ENCODE measurements at places on chromosomes 2 and 18.
A peak's percentile ranks its signal among the peaks of the same experiment; 100 is the strongest.

DNA sequence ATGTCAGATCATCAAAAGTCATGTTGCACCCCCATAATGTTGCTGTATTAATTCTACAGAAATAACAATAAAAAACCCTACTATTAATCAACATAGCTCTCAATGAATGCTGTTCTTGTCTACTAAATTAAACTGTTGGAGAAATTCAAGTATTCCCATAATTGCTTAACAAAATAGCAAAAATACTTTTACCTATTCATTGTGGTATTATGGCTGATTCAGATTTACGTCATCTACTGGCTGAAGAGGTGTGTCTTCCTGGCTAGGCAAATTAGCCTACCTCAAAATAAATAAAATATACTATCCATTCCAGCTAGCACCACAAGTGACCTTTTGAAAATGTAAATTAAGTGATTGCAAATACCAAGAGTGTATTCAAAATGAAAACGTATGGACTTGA is 249.4 kb downstream of the MEIS1 start:
- DNase-seq = no peak

DNA sequence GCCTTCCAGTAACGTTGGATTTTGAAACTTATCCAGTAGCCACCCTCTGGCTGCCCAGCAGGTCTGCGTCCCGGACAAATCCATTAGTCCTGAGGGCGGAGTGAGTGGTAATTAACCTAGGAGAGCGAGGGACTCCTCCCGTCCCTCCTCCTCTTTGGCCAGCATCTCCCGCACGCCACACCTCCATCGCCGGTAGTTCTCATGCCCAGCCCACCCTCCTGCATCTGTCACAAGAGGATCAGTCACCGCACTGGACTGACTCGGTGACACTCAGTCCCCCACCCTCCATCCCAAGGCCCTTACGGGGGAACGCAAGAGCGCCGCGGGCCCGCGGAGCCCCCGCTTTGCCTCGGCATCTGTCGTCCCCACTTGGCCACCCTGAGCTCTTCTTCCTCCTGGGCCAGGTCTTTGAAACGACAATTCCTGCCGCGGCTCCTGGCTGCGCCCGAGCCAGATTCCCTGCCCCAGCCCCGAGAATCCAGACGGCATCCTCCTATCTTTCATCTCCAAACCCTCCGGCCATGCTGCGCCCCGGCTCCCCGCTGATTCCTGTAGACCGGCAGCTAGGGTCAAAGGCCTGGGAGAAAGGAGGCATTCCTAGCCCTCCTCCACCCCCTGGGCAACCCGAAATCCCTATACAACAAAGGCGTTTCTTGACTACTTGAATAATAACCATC is 77.5 kb downstream of the EIF2AK3 start:
- no peak for DNase-seq

DNA sequence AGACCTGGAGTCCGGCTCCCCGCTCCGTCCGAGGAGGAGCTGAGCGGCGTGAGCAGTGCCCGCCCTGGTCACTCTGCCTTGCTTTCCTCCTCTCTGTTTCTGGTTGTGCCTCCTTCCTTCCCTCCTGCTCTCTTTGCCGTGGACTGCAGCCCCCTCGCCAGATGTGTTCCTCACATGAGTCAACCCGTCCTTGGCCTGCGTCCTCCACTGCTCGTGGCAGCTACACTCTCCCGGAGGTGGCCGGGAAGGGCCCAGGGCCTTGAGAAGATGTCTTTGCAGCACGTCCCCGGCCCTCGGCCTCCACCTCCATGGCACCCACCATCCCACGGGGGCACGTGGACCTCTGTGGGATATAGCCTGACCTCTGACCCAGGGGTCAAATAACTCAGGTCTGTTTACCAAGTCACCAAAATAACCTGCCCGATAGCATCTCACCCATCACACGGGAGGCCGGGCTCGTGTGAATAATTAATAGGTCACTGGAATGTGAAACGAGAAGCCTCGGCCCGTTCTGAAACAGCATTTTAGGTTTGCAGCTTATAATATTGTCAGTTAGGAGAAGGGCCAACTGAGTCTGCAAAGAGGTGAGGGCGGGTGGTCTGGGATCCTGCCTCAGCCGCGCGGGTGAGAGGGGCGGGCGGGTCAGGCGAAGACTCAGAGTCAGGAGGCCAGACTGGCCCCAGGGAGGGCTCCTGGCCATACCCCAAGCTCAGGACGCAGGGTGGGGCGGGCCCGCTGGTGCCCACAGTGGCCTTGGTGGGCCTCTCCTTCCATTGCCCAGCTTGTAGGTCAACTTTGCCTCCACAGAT is 42.6 kb downstream of the NFATC1 start:
- DNase-seq = no peak

DNA sequence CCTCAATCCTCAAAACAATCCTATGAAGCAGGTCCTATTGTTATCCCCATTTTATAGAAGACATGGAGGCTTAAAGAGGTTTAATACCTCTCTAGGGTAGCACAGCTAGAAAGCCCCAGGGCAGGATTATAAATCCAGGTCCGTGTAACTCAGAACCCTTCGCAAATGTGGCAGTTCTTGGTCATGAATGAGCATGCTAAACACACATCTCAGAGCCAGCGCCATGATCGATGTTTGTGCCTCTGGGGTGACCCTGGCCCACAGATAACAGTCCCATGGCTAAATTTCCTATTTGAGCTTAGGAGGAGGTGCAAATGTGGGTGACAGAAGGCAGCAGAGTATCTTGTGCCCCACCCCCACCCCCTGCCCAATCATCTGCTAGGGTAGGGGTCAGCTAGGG is 17.5 kb downstream of the DNMT3A start:
- DNase-seq = no peak

GRCh38 chr18:69935319-69936190 is 12.1 kb downstream of the CD226 start:
- DNase-seq = no peak

DNA sequence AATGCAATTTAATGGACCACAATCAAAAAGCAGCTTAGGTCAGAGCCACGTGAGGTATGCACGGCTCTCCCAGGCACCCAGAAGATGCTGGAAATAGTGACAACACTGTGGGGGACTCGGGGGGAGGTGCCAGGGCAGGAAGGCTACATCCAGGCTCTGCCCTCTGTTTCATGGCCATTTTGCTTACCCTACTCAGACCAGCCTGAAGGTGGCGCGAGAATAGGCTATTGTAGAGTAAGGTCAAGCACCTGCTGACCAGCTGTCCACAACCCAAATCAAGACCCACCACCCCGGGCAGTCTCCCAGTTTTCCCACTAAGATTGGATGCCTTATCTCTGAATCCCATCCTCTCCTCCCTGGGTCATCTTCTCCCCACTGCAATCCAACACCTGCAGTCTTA is 115.7 kb downstream of the VIT start:
- no peak for DNase-seq

DNA sequence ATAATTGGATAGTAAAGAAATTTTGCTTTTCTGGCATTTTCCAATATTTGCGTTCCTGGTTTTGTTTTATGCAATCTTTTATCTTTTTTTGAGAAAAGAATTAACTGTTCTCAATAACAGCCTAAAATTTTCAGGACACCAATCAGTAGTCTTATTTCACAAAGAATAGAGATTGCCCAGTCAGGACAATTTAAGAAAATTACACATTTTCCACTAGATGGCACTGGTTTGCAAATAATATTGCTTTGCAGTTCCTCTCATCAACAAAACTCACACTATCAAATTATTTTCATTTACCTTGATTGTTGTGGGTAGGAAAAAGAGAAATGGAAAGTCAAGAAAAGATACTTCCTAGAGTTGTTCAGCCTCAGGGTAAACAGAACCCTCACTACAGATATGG is 2.4 kb upstream of the RBM45 start:
- DNase-seq = peak; percentile 2

DNA sequence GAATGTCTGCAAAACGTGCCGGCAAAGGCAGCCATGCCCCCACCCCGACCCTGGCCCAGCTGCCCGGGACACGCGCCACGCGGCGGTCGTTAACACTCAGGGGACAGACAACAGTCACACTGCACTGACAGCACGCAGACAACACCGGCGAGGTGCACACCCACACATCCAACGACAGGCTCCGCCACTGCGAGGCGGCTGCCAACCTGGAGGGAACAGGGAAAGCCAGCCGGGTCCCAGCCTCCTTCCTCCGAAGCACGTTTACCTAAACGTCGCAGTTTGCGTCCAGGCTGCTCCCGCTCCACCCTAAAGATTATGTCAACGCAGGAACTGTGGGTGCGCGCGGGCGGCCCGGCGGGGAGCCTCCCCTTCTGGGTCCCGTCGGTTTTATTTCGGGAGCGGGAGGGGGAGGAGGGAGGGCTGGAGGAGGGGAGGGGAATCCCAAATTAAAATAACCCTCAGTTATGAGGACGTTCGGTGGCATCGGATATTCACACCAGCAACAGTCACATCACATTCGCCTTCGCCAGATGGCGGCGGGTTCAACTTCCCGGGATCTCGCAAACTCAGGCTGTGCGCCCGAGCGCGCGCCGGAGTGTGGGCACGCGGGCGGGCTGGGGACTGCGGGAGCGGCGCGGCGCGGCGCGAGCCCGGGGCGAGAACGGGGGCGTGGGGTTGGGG is 644 bp downstream of the PTGR3 start:
- peak; percentile 49 for DNase-seq

GRCh38 chr18:62452280-62452831 is 70.5 kb upstream of the ZCCHC2 start:
- DNase-seq = no peak

DNA sequence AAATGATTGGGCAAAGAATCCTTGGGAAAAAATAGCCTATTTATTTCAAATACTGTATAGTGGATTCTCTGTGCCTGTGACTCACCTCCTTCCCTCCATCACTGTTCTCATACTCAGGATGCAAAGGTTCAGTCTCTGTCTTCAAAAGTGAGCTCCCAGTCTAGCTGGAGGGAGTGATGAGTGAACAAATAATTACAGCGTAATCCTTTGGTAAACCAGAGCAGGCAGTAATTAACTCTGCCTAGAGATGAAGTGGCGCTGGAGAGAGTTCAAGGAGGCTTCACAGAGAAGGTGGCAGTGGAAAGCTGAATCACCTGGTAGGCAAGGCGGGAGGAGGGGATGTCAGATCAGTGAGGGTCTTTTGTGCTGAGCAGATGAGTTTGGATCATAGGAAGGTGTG is 6.5 kb downstream of the DGUOK start:
- DNase-seq = peak; percentile 14

- DNase-seq = no peak
Observed at GRCh38 chr2:168217920-168218319, 29.5 kb downstream of the STK39 start.

DNA sequence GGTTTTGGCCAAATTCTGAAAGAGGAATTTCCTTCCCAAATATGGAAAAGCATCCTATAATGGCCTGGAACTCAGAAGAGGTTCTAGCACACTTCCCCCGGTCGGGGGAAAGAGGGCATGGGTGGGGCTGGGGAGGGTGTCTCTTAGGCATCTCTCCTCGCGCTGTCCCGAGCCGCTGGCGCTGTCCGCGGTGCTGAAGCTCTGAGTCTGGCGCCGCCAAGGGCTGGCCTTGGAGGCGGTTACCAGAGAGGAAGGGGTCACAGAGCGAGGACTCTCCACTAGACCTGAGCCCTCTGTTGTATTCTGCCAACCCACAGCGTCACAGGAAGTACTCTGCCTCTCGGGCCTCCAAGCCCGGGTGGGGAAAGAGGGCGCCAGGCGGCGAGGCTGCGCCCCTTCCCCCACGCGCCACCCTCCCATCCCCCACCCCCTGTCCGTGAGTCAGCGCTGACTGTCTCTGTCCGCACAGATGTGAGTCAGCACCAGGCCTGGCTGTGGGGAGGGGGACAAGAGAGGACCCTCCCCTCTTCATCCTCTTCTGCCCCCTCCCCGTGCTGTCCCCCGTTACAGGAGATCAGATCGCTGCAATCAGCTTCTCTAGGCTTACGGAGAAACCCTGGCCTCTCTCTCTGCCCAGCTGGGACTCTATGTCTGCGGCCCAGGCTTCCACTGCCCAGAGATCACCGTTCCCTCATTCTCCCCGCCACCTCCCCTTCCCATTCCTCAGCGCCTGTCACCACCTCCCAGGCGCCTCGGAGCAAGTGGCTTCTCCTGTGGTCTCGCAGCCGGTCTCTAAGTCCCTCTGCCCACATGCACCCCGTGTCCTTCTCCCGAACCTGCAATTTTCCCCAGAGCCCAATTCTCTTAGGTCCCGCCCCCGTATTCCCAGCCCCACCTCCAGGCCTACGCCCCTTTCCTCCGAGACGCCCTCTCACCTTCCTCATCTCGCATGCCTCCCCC is 779 bp downstream of the PTPRN start:
- no peak for DNase-seq

DNA sequence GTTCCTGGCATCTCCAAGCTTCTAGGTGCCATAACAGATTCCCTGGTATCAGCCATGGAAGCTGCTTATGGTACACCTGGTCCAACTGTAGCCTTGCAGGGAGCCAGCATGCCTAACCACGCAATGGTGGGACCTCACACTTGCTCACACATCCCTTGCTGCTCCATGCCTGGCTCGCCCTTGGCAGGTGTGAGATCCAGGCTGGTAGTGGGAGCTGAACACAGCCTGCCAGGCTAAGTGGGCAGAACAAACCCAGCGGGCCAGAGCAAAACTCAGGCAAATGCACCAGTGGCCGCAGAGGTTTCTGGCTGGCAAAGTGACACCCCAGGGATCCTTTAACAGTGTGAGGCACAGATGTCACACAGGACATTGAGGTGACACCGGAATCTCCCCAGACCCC is 185.8 kb downstream of the NDUFA10 start:
- DNase-seq = no peak

GRCh38 chr2:216315802-216316603 is 56.3 kb downstream of the MARCHF4 start:
- no peak for DNase-seq

- DNase-seq = no peak
Observed at GRCh38 chr2:158756976-158757375, 38.1 kb upstream of the DAPL1 start.

- DNase-seq = no peak
Observed at GRCh38 chr18:66317243-66318090, 286.4 kb downstream of the CDH19 start.

DNA sequence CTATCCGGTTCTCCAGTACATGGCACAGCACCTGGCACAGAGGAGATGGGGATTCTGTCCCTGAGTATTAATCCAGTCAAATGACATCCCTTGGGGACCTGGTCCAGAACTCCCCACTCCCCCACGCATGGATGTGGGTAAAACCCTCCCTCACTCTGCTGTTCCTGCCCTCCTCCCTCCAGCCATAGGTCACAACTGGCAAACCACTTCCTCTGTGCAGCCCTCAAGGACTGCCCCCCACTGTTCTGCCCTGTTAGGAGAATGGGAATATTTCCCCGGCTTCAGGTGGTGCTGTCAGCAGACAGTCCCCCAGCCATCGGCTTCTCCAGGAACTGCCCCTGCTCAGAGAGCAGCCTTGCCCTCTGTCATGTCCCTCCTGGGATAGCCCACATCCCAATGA is 1.5 kb upstream of the TFCP2L1 start:
- DNase-seq = no peak

DNA sequence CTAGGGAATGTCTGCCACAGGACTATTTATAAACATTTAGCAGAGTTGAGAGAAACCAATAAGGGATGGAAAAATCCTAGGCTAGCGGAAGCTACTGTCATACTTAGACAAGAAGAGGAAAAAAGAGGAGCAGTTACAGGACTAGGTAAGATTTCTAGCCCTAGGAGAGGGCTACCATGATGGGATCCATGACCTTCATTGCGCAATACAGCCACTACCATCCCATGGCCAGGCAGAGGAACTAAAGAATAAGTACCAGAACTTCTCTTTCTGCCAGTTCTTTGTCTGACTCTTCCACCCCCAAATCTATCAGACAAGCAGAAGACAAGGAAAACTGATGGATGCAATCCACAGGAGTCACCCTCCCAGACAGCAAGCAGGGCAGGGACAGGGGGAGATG is 417.0 kb upstream of the CHST9 start:
- DNase-seq = no peak
